ENCODE measurements at places on chromosomes 13 and 19.

DNA sequence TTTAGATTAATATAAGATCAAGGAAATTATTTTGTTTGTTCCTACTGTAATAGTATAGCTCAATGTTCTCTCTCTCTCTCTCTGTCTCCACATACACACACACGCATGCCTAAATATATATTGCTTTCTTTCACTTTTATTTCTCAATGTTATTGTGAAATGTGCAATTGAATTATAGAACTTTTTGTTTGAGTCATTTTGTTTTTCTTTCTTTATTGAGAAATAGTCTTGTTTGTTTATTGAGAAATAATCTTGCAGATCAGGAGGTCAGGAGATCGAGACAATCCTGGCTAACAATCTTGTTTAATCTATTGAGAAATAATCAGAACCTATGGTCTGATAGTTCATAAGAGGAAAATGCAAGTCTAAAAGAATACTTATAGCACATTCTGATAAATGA, 1581.3 kb downstream of the EFNB2 start:
- DNase-seq = no peak

GRCh38 chr19:38635483-38636399, 11.7 kb upstream of the ACTN4 start:
- no peak for DNase-seq

DNA sequence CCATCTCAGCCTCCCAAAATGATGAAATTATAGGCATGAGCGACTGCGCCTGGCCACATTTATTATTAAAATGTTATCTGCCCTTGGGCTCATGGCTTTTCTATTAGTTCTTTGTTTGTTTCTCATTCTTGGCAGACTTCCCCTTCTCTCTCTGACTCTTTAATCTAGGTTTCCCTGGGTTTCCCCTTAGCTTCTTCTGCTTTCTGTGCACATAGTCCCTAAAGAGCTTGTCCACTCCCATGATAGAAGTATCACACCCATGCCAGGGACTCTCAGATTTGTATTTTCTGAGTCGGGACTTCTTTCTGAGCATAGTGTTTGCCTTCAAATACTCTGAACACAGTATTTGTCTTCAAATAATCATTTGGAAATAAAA, 38.6 kb upstream of the ITM2B start:
- DNase-seq = no peak

DNA sequence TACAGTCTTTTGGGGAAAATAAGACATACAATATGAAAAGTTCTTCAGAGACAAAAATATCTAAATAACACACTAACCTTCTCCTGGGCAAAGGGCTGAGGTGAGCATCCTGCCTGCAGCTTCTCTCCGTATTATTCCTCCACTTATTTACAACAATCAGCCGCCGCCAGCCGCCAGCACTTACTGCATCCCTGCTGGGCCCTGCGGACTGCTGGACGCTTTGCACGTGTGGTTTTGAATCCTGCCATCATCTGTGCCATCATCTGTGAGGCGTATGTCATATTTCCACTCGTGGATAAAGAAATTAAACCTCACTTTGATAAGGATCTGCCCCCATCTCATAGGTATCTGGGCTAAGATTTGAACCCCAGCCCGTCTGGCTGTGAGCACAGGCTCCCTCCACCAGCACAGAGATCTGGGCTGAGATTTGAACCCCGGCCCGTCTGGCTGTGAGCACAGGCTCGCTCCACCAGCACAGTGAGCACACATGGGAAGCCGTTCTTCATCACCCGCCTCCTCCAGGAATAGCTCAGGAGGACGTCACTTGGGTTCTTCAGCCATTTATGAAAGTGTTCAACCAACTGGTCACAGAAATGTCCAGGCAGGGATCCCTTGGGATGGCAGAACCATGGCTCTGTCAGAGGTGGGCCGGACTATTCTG, 35.2 kb upstream of the TUBGCP3 start:
- no peak for DNase-seq

GRCh38 chr13:99176309-99177276, 24.1 kb upstream of the UBAC2 start:
- DNase-seq = peak; percentile 56

- DNase-seq = no peak
Measured at GRCh38 chr19:45901912-45902650, at the start of gene MYPOP. TSS of gene MYPOP (minus strand) at chr19:45902613. CDS start at chr19:45901773, 840 bp downstream.

DNA sequence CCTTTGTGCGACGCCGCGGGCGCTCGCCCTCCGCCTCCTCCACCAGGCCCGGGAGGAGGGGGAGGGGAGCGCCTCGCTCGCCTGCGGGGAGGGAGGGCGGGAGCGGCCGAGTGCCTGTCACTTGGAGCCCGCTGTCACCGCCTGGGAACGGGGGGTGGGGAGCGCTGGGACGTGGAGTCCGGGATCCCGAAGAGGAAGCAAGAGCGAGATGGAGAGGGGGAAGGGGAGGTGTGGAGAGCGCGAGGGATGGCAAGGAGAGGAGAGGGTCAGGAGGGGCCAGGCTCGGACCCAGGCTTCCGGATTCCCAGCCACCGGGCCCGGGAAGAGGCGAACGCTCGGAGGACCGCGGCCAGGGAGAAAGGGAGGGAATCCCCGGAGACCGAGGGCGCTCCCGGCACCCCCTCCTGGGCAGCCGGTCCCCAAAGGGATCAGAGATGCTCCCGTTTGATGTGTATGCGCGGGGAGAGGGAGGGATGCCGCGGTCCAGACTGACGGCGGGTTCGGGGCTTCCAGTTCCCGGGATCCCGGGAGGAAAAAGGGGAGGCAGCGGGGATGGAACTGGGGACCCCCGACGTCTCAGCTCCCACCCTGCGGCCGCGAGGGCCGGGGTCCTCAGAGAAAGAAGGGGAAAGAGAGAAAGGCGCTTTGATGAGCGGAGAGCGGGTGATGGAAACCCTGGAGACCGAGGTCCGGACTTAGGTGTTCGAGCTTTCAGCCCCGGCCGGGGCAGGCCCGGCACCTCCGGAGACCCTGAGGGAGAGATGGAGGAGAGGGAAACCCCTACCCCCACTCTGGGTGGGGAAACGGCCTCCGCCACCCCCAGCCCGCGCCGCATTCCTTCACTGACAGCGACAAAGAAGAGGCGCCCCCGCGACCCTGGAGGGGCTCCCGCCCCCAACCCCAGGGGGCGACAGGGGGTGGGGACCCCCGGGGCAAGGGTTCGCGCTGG, 4.7 kb upstream of the DPF1 start:
- DNase-seq = no peak

- DNase-seq = peak; percentile 79
Measured at GRCh38 chr19:45577111-45577905, 7.3 kb downstream of the OPA3 start.

DNA sequence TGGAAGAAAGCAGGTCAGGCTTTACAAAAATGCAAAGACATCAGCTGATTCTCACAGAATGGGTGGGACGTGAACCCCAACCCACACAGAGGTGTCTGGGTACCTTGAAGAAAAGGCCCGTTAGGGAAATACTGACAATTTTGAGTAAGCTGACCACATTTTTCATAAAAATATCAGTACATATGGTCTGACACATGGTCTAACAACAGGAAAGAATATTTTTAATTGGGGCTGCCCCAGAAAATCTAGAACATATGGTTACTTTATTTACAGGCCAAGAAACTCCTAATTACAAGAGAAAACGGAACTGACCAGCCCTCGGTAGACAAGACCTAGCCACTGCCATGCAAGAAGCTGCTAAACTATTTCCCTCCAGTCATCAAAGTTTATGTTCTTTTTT, 48.7 kb upstream of the ITM2B start:
- no peak for DNase-seq

- no peak for DNase-seq
Measured at GRCh38 chr19:3684054-3684816, 16.0 kb downstream of the PIP5K1C start.

- no peak for DNase-seq
Measured at GRCh38 chr19:39083983-39084731, at the start of gene ACP7. TSS of gene ACP7 (plus strand) at chr19:39084368. CDS start at chr19:39085270, 902 bp downstream.

All from gastrocnemius medialis (tissue), 4 donors.